ENCODE measurements at places on chromosomes 1 and 21.
A peak's percentile ranks its signal among the peaks of the same experiment; 100 is the strongest.

DNA sequence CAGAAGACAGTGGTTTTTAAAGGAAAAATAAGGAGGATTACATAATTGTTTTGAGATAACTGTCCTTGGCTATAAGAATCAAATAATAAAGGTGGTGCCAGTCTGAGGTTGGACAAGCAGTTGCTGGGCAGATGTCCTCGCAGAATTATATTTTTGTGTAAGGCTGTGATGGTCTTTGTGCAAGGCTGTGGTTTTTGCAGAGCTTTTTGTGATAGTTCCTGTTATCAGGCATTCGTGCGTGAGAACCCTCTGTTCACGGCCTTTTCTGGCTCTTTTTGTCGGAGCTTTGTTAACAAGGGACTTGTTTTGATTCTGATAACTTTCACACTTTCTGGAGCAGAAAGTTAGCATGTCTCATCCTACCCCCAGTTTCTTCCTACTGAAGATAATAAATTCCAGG, 33.4 kb downstream of the SH3BP5L start:
- no peak for DNase-seq

- DNase-seq = no peak
Measured at GRCh38 chr1:201309416-201309815, 26.1 kb downstream of the PKP1 start.

DNA sequence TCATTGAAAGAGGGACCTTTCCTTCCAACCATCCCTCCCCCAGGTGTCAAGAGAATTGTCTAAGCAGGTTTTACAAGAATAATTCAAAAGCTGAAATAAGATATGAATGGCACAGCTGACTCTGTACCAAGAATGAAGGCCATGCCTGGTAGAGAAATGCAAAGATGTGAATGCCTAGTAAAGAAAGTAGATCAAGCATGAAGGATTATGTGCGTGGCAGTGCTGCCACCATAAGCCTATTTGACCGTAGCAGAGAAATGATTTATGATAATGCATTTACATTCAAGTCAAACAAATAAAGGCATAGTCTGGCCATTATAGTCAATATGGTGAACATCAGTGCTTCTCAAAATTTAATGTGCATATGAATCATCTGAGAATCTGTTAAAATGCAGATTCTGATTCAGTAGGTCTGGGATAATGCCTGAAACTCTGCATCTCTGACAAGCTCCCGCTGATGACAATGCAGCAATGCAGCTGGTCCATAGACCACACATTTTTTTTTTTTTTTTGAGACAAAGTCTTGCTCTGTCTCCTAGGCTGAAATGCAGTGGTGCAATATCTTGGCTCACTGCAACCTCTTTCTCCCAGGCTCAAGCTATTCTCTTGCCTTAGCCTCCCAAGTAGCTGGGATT, 16.6 kb upstream of the CLCA4 start:
- DNase-seq = no peak

GRCh38 chr1:231500666-231501065, 27.8 kb upstream of the TSNAX start:
- no peak for DNase-seq

DNA sequence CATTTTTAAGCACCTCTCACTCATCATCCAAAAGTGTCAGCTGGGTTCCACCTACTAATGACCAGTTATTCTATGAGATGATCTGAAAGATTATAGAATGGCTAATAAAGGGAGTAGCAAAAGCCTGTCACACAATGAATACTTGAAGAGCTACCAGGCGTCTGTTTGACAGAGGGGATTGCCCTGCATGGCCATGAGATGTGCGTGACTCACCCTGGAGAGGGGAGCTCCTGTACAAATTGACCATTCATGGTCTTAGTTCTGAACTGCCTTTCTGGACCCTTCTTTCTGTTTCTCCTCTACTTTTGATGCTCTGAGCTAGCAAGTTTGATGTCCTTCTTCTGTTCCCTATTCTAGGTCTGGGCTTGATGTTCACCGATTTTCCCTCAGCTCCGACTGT, 85.2 kb upstream of the ABCD3 start:
- DNase-seq = no peak

- DNase-seq = no peak
Measured at GRCh38 chr1:155083865-155084721, 5.5 kb downstream of the EFNA3 start.

GRCh38 chr1:192808163-192808517, 699 bp upstream of the RGS2 start:
- no peak for DNase-seq

DNA sequence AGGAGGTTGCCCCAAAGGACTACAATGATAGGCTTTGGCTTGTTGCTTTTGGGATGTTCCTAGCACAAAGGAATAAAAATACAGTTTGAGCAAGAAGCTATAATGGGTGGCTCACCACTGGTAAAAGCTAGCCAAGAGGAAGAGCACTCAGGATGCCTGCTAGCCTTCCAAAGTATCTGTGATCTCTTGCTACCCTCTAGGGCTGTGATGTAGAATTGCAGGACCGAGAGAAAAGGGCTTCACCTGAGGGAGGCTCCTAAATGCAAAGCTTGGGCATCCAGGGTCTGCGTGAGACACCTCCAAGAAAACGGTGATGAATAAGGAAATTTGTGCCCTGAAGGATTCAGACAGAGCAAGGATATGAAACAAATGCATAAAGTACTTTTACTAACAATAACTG, 17.7 kb downstream of the IVL start:
- no peak for DNase-seq

- DNase-seq = no peak
Measured at GRCh38 chr1:6743189-6744101, 41.8 kb upstream of the CAMTA1 start.

- DNase-seq = no peak
Measured at GRCh38 chr1:162702628-162703027, 70.4 kb downstream of the DDR2 start.

GRCh38 chr1:26862781-26863684, at the start of gene SFN:
TSS of gene SFN (plus strand) at chr1:26863149. CDS start at chr1:26863213, 64 bp downstream.
- DNase-seq = peak; percentile 21

- peak; percentile 74 for DNase-seq
Measured at GRCh38 chr1:21334214-21335087, 44.2 kb upstream of the ECE1 start.

DNA sequence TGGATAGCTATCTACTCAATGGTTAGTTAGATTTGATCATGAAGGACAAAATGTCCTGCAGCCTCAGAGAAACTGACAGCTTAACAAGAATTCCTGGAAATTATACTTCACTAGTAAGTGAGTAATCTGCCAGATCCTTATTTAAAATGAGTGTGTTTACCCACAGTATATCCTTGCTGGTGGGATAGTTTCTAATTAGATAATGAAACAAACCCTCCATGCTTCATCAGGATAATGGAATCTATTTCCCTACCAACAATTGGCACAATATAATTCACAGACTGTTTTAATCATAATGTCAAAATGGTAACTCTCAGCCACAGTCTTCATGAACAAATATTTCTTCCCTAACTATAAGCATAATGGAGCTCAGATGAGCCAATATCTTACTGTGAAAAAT, 239.4 kb upstream of the ST6GALNAC5 start:
- no peak for DNase-seq

DNA sequence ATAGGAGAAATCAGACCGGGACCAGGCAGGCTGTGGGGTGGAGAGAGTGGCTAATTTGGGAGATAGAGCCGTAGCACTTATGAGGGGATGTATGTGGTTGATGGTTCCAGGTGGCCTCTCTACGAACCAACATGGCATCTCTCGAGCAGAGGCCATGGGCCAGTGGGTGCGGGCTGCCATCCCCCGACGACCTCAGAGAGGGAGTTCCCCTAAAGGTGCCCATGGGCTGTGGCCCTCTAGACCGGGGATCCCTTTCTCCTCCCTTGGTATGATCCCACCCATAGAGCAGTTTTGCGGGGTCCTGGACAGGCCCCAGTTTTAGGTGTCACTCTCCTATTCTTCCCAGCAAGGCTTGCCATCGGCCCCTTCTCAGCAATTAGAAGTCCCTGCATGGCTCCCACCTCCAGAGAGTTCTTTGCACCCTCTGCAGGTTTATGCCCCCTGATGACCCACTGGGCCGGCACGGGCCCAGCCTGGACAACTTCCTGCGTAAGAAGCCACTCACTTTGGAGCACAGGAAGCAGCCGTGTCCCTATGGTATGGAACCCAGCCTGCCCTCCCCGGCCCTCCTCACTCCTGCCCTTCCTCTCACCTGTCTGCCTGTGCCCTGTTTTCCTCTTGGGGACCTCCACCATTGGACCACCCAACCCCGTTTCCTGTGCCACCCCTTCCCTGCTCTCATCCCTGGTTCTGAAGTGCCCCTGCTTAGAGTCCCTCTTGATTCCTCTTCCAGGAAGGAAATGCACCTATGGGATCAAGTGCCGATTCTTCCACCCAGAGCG, 7.8 kb downstream of the ZC3H12A start:
- no peak for DNase-seq

- DNase-seq = no peak
Measured at GRCh38 chr1:179089827-179090482, 8.1 kb downstream of the TOR3A start.

- DNase-seq = no peak
Measured at GRCh38 chr1:232826318-232826717, 21.1 kb downstream of the MAP10 start.

GRCh38 chr21:27393726-27394125, 426.8 kb upstream of the ADAMTS5 start:
- no peak for DNase-seq

DNA sequence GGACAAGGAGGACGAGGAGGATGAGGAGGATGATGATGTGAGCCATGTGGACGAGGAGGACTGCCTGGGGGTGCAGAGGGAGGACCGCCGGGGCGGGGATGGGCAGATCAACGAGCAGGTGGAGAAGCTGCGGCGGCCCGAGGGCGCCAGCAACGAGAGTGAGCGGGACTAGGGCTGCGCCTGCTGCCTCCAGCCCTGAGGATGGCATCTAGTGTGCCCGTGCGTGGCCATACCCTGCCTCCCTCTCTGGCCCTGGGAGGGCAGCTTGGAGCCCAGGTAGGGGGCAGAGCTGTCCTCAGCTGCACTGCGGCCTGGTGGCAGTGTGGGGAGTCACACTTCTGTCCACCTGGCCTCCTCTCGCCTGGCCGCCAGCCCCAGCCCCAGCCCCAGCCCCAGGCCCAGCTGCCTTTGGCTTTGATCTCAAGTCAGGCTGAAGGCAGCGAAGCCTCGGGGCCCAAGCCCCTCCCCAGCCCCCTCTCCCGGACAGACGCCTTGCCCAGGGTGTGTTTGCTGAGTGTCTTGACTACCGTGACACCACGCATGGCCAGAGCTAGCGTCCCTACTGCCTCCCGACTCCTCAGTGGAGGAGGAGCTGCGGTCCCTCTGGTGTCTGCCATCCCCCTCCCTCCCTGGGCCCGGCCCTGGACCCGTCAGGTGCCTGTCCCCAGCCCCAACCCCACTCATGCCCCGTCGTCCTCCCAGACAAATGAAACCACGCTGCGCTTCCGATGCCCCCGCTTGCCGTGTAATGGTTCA, 155.2 kb downstream of the PEX14 start:
- no peak for DNase-seq

- no peak for DNase-seq
Measured at GRCh38 chr1:198849093-198849492, 210.3 kb downstream of the PTPRC start.

GRCh38 chr1:209875515-209875914, 47.7 kb downstream of the UTP25 start:
- DNase-seq = no peak

GRCh38 chr21:27290028-27290427, 323.1 kb upstream of the ADAMTS5 start:
- DNase-seq = no peak

- no peak for DNase-seq
Measured at GRCh38 chr1:174914991-174915390, 84.8 kb upstream of the CACYBP start.

GRCh38 chr1:6599141-6599975, 3.3 kb downstream of the KLHL21 start:
- peak; percentile 61 for DNase-seq

GRCh38 chr1:244218220-244218619, 167.1 kb downstream of the ZBTB18 start:
- DNase-seq = no peak

- no peak for DNase-seq
Measured at GRCh38 chr1:200442537-200443156, 32.8 kb upstream of the ZNF281 start.

DNA sequence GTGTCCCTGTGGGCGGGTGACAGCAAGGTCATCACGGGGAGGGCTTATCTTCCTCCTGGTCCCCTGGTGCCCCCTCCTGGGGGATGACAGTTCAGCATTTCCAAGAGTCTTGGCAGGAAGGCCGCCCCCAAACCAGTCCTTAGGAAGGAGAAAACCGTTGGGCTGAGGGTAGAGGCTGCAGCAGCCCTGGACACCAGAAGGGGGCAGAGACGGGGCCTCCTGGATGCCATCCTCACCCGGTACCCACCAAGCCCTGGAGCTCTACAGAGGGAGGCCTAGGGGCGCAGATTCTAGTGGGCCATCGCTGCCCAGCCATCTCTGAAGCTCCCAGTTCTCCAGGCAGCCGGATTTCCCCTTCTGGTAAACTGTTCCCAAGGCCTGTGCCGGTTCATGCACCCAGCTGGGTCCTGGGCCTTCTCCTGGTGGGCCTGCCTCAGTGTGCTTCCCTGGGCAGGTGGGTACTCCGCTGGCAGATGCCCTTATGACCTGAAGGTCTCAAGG, 14.8 kb upstream of the ZNF669 start:
- DNase-seq = no peak

DNA sequence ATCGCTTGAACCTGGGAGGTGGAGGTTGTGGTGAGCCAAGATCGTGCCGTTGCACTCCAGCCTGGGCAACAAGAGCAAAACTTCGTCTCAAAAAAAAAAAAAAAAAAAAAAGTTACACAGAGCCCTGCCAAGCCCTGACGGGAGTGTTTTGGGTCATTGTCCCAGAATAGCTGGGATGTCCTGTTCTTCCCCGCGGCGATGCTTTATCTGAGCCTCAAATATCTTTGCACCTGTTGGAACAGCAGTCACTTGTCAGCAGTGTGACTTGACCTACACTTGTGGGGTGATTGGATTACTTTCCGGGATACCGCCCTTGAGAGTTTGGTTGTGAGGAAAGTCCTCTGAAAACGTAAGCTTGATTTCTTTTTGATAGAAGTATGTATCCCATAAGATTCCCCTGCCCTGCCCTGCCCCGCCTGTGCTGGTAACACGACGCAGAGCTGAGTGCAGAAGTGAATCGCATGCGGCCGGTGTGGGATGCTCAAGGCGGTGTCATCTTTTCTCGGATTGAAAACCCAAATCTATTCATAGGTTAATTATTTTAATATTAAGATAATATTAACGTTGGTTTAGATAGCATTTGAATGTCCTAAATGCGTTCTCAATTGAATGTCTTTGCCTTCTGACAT, 50.9 kb downstream of the PCNT start:
- DNase-seq = no peak
